Colonic mucosa (tissue), 4 donors: ENCODE measurements at places on chromosomes 7 and 10. TPM values are rescaled to one million over a fixed set of nuclear protein-coding genes. Genes with fewer than 3 reads are reported as not detected.

GRCh38 chr10:71891437-71891836, 40.4 kb upstream of the PSAP start:
- H3K4me1 ChIP-seq: no peaks in the 10 kb centered on the region
- no peak overlapping the region for H3K27ac ChIP-seq
- H3K36me3 ChIP-seq: no peaks in the 10 kb centered on the region
- DNase-seq: no peak
- no peaks in the 10 kb centered on the region for H3K27me3 ChIP-seq
- no peak overlapping the region for H3K4me3 ChIP-seq

GRCh38 chr7:18844735-18845134, 272.7 kb downstream of the TWIST1 start:
- no peak overlapping the region for H3K27ac ChIP-seq
- no peaks in the 10 kb centered on the region for H3K4me1 ChIP-seq
- no peak for DNase-seq
- no peak overlapping the region for H3K4me3 ChIP-seq
- no peaks in the 10 kb centered on the region for H3K27me3 ChIP-seq
- no peaks in the 10 kb centered on the region for H3K36me3 ChIP-seq

DNA sequence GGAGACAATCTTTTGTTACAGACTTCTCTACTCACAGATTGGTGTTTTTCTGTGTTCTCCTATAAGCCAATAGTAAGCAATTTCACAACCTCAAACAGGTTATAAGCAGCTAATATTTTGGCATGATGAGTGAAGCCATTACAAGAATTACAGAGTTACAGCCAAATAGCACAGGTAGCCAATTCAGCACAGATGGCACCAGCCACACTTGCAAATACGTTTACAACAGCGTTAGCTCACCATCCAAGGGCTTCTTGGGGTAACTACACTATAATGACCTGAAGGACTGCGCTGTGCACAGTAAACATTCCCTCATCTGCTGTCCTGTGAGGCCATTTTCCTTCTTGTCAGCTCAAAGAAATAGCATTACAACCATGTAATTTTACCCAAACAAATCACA, 428.6 kb downstream of the TCERG1L start:
- no peak overlapping the region for H3K27ac ChIP-seq
- H3K36me3 ChIP-seq: no peaks in the 10 kb centered on the region
- H3K4me1 ChIP-seq: no peaks in the 10 kb centered on the region
- no peak overlapping the region for H3K4me3 ChIP-seq
- DNase-seq: no peak

- no peaks in the 10 kb centered on the region for H3K27me3 ChIP-seq
- H3K36me3 ChIP-seq: no peaks in the 10 kb centered on the region
- H3K27ac ChIP-seq: peak overlapping the region; percentile 60
- DNase-seq: peak; percentile 33
Measured at GRCh38 chr10:127890832-127891334, 1.9 kb downstream of the CLRN3 start.

- peak overlapping the region; percentile 93 for H3K4me3 ChIP-seq
- peak; percentile 55 for DNase-seq
- H3K4me1 ChIP-seq: peaks cover 3% of the 10 kb centered on the region
- peak overlapping the region; percentile 90 for H3K27ac ChIP-seq
- no peaks in the 10 kb centered on the region for H3K36me3 ChIP-seq
- H3K27me3 ChIP-seq: no peaks in the 10 kb centered on the region
Measured at GRCh38 chr10:117373823-117374505, 1.3 kb downstream of the PDZD8 start.

GRCh38 chr10:6990891-6991290, 410.8 kb upstream of the PRKCQ start:
- H3K36me3 ChIP-seq: no peaks in the 10 kb centered on the region
- H3K27ac ChIP-seq: no peak overlapping the region
- no peaks in the 10 kb centered on the region for H3K27me3 ChIP-seq
- H3K4me1 ChIP-seq: no peaks in the 10 kb centered on the region

- DNase-seq: no peak
- no peaks in the 10 kb centered on the region for H3K4me1 ChIP-seq
- no peaks in the 10 kb centered on the region for H3K36me3 ChIP-seq
- no peak overlapping the region for H3K4me3 ChIP-seq
- H3K27me3 ChIP-seq: no peaks in the 10 kb centered on the region
- H3K27ac ChIP-seq: peak overlapping the region; percentile 67
Measured at GRCh38 chr10:126842836-126843235, 62.4 kb upstream of the DOCK1 start.

- no peaks in the 10 kb centered on the region for H3K27me3 ChIP-seq
- DNase-seq: peak; percentile 22
- H3K27ac ChIP-seq: peak overlapping the region; percentile 92
- no peaks in the 10 kb centered on the region for H3K36me3 ChIP-seq
Measured at GRCh38 chr10:28302012-28302637, 739 bp downstream of the MPP7 start.

GRCh38 chr10:101291331-101292193, 62.3 kb upstream of the LBX1 start:
- no peaks in the 10 kb centered on the region for H3K36me3 ChIP-seq
- H3K27me3 ChIP-seq: peaks cover 48% of the 10 kb centered on the region
- no peak for DNase-seq

DNA sequence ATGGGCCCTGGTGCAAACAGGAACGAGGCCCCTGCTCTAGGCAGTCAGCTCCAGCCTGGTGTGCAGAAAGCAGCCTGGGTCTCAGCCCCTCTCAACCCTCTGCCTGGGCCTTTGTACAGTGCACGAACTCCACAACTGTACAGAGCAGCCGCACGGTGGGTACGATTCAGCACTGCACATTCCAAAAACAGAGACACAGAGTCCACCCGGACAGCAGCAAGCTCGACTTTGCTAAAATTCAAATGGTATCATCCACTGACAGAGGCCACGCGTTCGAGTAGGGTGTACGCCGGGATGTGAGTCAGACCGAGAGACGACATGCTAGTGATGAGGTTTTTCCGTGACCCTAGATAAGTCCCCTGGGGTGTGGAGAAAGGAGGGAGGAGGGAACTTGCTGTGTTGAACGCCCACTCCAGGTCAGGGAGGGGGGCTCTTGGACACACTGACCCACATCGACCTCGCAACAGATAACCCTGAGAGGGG, 65.6 kb upstream of the PDGFA start:
- no peak overlapping the region for H3K27ac ChIP-seq
- H3K4me1 ChIP-seq: no peaks in the 10 kb centered on the region
- no peak overlapping the region for H3K4me3 ChIP-seq
- H3K36me3 ChIP-seq: no peaks in the 10 kb centered on the region

Gene HMX2
- 0.15 TPM for total RNA-seq

Gene BBS9
- 10.9 TPM for total RNA-seq

Gene EIF3B
- 94.4 TPM for total RNA-seq

Gene OR6B1
- not detected for total RNA-seq

Gene HNRNPA2B1
- 769 TPM for total RNA-seq

Gene CDC123
- 84.5 TPM for total RNA-seq

- no peak overlapping the region for H3K27ac ChIP-seq
- DNase-seq: no peak
- H3K4me1 ChIP-seq: no peaks in the 10 kb centered on the region
- H3K36me3 ChIP-seq: no peaks in the 10 kb centered on the region
- H3K27me3 ChIP-seq: no peaks in the 10 kb centered on the region
Measured at GRCh38 chr10:103105462-103105861, 87.6 kb downstream of the NT5C2 start.

DNA sequence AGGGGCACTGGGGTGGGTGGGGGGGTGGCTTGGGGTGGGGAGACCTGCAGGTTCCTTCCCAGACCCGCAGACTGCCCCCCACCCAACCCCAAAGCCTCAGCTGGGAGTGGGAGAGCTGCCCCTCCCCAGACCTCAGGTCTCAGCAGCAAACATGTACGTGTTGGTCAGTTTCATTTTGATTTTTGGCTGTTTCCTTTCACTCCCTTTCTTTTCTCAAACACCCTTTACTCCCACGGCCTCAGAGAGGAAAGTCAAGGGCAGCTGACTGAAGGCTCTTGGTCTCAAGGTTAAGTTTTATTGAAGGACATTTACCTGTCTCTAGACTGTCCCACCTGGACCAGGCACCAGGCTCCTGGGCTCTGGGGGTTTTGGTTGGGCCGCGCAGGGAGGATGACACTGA, 34.1 kb upstream of the HSPB1 start:
- no peak for DNase-seq
- no peak overlapping the region for H3K4me3 ChIP-seq
- no peak overlapping the region for H3K27ac ChIP-seq
- H3K36me3 ChIP-seq: no peaks in the 10 kb centered on the region

Gene ITPRID1
- 0.91 TPM for total RNA-seq

DNA sequence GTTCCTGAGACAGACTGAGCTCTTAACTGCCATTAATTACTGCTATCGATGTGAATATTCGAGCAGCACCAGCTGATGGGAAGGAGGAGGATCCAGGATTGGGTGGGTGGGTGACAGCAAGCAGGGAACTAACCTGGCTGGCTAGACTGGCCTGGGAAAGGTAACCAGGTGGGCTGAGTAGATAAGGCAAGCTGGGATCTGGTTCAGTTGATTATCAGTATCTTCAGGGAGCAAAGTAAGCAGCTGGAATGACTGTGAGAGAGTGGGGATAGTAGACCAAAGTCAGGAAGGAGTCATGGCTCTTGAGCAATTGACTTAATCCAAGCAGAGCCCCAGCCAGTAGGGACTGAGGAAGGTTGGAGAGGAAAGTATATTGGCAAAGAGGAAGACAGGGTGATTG, 46.9 kb upstream of the KMT2E start:
- peaks cover 3% of the 10 kb centered on the region for H3K4me1 ChIP-seq
- DNase-seq: no peak
- no peaks in the 10 kb centered on the region for H3K27me3 ChIP-seq
- H3K27ac ChIP-seq: no peak overlapping the region
- no peaks in the 10 kb centered on the region for H3K36me3 ChIP-seq

GRCh38 chr10:49268185-49268584, 30.8 kb upstream of the C10orf71 start:
- DNase-seq: no peak
- H3K4me3 ChIP-seq: no peak overlapping the region
- H3K27ac ChIP-seq: no peak overlapping the region
- no peaks in the 10 kb centered on the region for H3K4me1 ChIP-seq

Gene PNLIP
- not detected for total RNA-seq

Gene SLC26A5
- total RNA-seq: not detected

DNA sequence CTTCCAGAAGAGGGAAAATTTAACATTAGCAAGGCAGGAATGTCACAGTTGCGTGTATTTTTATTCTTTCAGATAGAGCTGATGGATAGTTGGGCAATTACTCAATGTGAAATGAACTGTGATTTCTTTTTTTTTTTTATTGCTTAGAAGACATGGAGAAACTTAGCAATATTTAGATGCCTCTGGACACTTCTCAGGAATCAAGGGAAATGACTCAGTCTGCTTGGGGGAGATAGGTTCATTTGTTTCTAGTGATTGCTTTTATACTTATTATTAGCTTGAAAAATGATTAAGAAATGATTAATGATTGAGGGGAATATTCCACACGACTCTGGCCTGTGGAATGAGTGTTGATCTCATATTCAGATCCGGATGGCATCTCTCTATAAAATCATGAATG, 33.1 kb upstream of the TBX20 start:
- no peak for DNase-seq
- no peak overlapping the region for H3K27ac ChIP-seq
- no peaks in the 10 kb centered on the region for H3K27me3 ChIP-seq
- no peaks in the 10 kb centered on the region for H3K4me1 ChIP-seq

- no peak for DNase-seq
- no peak overlapping the region for H3K4me3 ChIP-seq
- H3K27ac ChIP-seq: no peak overlapping the region
- no peaks in the 10 kb centered on the region for H3K4me1 ChIP-seq
- H3K27me3 ChIP-seq: no peaks in the 10 kb centered on the region
- H3K36me3 ChIP-seq: no peaks in the 10 kb centered on the region
Measured at GRCh38 chr10:19702215-19702614, 114.0 kb upstream of the PLXDC2 start.

Gene WNT8B
- total RNA-seq: not detected

Gene CHST15
- total RNA-seq: 4.7 TPM

Gene VPS26A
- total RNA-seq: 61.4 TPM

DNA sequence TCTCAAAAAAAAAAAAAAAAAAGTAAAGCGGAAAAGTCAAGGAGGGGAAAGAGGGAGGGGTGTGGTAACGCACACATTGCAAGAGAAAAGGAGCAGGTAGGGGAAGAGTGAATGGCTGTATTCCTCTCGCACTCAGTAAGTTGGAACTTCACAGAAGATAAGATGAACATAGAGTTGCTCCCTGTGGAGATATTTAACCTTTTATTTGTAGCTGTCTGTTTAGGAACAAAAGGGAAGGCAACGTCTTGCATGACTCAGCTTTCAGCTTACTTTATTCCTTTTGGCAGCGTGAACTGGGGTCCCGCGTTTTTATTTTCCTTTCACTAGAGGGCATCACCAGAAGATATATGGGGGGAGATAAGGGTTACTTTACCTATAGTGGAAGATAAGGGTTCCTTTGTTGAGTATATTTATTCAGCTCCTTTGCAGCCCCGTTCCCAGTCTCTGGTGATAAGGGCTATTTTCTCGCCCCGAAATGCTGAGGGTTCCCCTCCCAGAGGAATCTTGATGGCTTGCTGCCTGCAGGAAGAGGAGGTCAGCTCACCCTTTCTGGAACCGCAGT, 78.5 kb downstream of the APBB1IP start:
- no peak overlapping the region for H3K4me3 ChIP-seq
- H3K36me3 ChIP-seq: no peaks in the 10 kb centered on the region
- no peak overlapping the region for H3K27ac ChIP-seq

DNA sequence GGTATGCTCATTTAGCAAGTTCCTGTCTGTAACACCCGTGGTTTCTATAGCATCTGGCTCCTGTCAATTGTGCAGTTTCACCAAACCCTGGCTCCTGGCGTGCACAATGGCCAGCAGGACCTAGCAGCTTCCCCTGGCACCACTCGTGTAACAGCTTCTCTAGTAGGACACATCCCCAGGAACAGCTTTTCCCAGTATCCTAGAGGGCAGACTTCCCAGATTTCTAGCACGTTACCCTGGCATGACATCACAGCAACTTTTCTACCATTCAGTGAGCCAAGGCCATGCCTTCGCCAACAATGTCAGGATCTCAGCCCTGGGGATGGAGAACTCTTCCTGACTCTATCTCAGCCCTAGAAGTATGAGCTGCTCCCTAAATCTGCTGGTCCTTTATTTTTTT, 6.5 kb downstream of the YME1L1 start:
- peaks cover 11% of the 10 kb centered on the region for H3K36me3 ChIP-seq
- H3K4me1 ChIP-seq: peaks cover 2% of the 10 kb centered on the region
- DNase-seq: no peak
- H3K4me3 ChIP-seq: no peak overlapping the region

- no peaks in the 10 kb centered on the region for H3K27me3 ChIP-seq
- H3K4me3 ChIP-seq: no peak overlapping the region
- no peak for DNase-seq
- no peaks in the 10 kb centered on the region for H3K36me3 ChIP-seq
- H3K4me1 ChIP-seq: peaks cover 7% of the 10 kb centered on the region
Measured at GRCh38 chr7:20114468-20114867, 102.7 kb downstream of the MACC1 start.
